ENCODE measurements at places on chromosomes 5 and 9. TPM values are rescaled to one million over a fixed set of nuclear protein-coding genes. Genes with fewer than 3 reads are reported as not detected.

Gene DPH7
- total RNA-seq, result 50.3 TPM

Gene LCN15
- total RNA-seq, result not detected

Gene GPR21
- total RNA-seq, result 0.88 TPM

Gene ZMYND19
- 88.2 TPM for total RNA-seq

Gene C5orf58
- not detected for total RNA-seq

Gene SPINK7
- not detected for total RNA-seq

Gene ENC1
- 3.2 TPM for total RNA-seq

Gene HMCN2
- total RNA-seq, result not detected

- H3K27ac ChIP-seq, result no peak overlapping the region
- DNase-seq, result no peak
- H3K4me1 ChIP-seq, result no peaks in the 10 kb centered on the region
- H3K36me3 ChIP-seq, result no peaks in the 10 kb centered on the region
- no peaks in the 10 kb centered on the region for H3K27me3 ChIP-seq
- no peak overlapping the region for H3K4me3 ChIP-seq
Observed at GRCh38 chr5:57839437-57840079, 356.9 kb upstream of the ACTBL2 start.

GRCh38 chr5:153636670-153637451, 146.4 kb downstream of the GRIA1 start:
- DNase-seq, result no peak
- no peaks in the 10 kb centered on the region for H3K36me3 ChIP-seq
- no peak overlapping the region for H3K27ac ChIP-seq

DNA sequence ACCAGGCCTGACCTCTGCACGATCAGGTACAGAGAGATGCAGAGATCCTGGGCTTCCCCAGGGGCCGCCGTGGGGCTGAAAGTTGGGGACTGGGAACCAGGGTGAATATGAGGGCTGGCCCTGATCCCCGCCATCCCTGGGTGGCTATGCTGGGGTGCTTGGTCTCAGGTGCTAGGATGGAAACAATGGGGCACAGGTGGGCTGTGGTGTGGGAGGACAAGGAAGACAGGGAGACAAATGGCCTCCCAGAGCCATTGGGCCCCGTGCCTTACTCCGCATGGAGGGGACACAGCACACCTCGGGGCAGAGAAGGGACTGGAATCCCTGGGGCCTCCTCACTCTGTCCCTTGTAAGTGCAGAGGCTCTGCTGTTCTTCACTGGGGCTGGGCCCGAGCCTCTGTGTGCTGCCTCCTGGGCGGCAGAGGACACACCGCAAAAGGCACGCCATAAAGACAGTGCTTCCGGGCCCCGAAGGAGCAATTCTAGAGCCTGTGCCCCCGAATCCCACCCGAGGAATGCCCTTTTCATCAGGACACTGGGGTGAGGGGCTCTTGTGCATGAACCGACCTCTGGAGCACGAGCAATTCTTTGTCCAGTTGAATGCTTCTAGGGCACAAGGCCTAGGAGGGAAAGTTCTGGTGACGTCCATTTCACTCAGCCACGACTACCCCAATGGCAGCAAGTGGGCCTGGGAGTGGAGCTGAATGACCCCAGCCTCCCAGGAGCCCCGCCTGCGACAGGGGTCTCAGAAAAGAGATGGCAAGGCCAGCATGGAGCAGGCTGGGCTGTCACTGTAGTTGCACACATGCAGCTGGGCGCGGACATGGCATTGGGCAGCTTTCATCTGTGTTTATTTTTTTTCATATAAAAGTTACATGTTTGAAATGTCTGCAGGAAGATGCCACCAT, 30.9 kb downstream of the PRRT1B start:
- peaks cover 32% of the 10 kb centered on the region for H3K36me3 ChIP-seq
- no peak overlapping the region for H3K27ac ChIP-seq
- H3K27me3 ChIP-seq, result no peaks in the 10 kb centered on the region
- DNase-seq, result no peak
- H3K4me3 ChIP-seq, result no peak overlapping the region

- no peak overlapping the region for H3K4me3 ChIP-seq
- no peaks in the 10 kb centered on the region for H3K27me3 ChIP-seq
- no peak overlapping the region for H3K27ac ChIP-seq
- no peaks in the 10 kb centered on the region for H3K4me1 ChIP-seq
- no peaks in the 10 kb centered on the region for H3K36me3 ChIP-seq
Observed at GRCh38 chr5:118956727-118957126, 31.6 kb downstream of the DTWD2 start.

DNA sequence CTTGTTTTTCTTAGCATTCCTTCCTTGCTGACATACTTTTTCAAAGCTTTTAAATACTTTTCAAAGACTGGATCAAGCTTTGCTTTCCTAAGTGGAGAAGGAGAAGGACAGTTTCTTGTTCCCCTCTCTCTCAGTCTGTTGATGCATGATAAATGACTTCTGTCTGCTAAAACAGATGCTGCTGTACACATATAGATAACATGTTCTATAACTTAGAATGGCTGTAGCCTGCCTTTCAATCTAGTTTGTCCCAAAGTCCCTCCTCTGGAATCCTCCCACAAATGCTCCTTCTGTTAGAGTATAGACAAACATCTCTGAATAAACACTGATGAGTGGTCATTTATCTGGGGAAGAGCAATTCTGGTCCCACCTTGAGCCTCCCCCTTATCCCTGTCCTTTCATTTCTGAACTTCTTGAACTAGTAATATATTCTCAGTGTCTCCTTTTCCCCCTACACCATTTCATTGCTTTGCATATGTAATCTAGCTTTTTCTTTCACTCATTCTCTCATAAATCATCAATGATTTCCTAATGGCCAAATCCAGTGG, 5.4 kb upstream of the HEMGN start:
- no peaks in the 10 kb centered on the region for H3K36me3 ChIP-seq
- H3K4me3 ChIP-seq, result no peak overlapping the region
- DNase-seq, result no peak
- H3K4me1 ChIP-seq, result peaks cover 7% of the 10 kb centered on the region
- no peak overlapping the region for H3K27ac ChIP-seq
- peaks cover 25% of the 10 kb centered on the region for H3K27me3 ChIP-seq

GRCh38 chr5:103646698-103647614, 84.4 kb upstream of the NUDT12 start:
- no peak overlapping the region for H3K4me3 ChIP-seq
- H3K36me3 ChIP-seq, result no peaks in the 10 kb centered on the region
- DNase-seq, result no peak
- no peaks in the 10 kb centered on the region for H3K27me3 ChIP-seq
- H3K27ac ChIP-seq, result no peak overlapping the region

DNA sequence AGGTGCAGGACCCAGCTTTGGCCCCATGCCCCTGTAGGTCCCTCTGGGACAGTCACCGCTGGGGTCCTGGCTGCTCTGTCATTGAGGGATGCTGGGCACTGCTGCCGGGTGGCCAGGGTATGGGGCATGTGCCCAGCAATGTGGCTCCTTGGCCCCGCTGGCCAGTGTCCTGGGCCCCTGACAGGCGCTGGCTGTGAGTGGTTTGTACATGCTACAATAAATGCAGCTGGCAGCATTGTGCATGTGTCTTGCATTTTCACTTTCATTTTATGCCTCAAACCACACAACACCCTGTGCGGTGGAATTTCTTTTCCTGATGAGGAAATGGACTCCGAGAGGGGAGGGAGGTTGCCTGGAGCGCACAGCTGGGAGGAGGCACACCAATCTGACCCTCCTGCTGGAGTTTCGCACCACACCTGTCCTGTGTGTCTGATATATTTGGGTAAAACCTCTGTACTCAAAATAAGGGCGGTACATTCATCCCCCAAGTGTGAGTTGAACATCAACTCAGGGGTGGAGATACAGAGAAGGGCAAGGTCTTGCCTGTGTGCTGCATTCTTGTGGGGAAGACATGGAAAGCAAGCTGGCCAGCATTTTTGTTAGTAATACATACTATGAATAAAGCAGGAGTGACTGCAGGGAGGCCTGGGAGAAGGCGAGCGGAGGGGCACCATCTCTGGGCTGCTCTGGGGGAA, 11.7 kb downstream of the TSPAN17 start:
- H3K27me3 ChIP-seq, result peaks cover 3% of the 10 kb centered on the region
- H3K4me1 ChIP-seq, result peaks cover 32% of the 10 kb centered on the region
- H3K27ac ChIP-seq, result no peak overlapping the region
- peak; percentile 36 for DNase-seq
- H3K4me3 ChIP-seq, result peak overlapping the region; percentile 24

DNA sequence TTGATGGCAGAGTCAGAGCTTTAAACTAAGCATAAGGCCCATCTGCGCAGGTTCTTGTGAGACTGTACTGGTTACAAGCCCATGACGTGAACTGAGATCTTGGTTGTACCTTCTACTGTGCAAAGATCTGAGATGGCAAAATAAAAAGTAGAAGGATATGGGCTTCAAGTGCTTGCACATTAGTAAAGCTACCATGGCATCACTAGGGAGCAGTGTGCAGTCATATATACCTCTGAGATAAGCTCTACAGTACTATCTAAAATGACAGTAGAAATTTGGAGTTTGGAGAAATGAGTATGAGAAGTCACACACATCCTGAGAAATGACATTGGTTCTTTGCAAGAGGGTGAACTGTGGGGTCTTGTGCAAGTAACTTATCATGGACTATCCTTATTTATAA, 408.2 kb upstream of the PRR16 start:
- no peak for DNase-seq
- H3K27ac ChIP-seq, result no peak overlapping the region
- H3K4me1 ChIP-seq, result no peaks in the 10 kb centered on the region
- no peaks in the 10 kb centered on the region for H3K27me3 ChIP-seq
- H3K4me3 ChIP-seq, result no peak overlapping the region

GRCh38 chr5:178282391-178282790, 49.8 kb upstream of the PHYKPL start:
- DNase-seq, result no peak
- no peak overlapping the region for H3K4me3 ChIP-seq
- H3K27ac ChIP-seq, result no peak overlapping the region

DNA sequence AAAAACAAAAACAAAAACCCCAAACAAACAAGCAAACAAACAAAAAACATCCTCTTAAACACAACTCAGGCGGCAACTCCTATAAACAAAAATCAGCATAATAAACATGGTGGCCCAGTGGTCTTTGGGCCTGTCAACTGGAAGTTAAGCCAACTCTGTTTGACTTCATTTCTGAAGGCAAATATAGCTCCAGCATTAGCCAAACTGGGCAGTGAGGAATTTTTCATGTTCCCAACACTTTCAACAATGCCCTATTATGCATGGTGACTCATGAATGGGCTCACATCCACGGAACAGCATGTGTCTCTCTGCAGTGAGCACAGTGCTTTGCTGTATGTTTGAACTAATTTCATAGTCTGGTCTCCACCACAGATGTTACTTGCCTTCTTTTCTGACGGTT, 143.9 kb upstream of the STC2 start:
- H3K36me3 ChIP-seq, result no peaks in the 10 kb centered on the region
- H3K4me1 ChIP-seq, result no peaks in the 10 kb centered on the region
- no peak overlapping the region for H3K27ac ChIP-seq

DNA sequence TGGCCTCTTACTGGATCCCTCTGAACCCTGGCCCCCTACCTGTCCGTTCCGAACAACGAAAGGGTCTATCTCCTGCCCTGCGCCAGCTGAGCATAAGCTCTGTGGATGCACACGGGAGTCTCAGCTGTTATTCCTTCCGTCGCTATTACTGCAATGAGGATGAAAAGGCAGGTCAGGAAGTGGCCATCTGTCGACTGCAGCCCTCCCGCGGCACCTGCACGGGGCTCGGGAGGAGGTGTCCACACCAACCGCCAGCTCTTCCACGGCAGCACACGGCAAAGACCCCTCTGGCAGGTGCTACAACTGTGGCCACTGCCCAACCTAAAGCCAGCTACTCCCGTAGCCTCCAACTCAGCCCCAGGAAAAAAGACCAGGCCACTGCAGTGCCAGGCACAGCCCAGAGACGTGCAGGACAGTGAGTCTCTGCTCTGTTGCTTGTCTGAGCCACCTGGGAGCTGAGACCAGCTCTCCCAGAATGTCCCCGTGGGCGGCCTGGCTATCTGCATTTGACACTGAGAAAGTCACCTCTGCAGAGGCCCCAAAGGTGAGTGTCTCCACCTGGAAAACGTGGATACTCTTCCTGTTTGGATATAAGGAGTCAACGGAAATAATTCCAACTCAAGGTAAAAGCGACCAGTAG, 19.1 kb downstream of the CAMSAP1 start:
- peaks cover 46% of the 10 kb centered on the region for H3K4me1 ChIP-seq
- no peak overlapping the region for H3K4me3 ChIP-seq
- no peak for DNase-seq

DNA sequence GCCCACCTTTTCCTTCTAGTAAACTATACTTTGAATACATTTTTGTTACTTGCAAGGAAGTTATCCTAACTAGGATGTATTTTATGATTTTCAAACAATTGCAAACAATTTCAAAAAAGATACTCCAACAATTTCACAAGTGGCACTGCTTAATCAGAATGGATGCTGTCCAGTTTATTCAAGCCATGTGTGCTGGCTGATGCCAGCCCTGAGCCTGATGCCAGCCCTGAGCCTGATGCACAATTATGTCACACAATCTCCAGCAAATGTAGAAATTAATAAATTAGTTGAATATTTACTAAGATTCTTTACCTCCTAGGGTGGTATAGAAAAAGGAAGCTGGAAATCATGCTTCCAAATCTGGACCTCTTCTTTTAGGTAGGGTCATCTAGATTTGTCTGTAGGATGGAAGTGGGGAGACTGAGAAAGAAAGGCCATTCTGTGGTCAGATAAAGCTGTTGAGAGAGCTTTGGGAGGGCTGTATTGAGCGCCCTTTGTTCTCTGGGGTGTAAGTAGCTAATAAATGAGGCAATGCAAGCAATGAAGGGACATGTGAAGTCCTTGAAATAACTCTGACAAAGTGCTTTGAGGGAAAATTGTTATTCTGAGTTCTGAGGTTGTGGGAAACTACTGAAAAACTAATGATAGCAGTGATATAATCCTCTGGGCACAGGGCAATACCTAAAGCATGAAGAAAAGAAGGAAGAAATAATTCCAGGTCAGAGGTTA, 5.8 kb upstream of the C6 start:
- no peaks in the 10 kb centered on the region for H3K27me3 ChIP-seq
- DNase-seq, result no peak
- no peaks in the 10 kb centered on the region for H3K36me3 ChIP-seq
- H3K4me1 ChIP-seq, result no peaks in the 10 kb centered on the region
- no peak overlapping the region for H3K27ac ChIP-seq

DNA sequence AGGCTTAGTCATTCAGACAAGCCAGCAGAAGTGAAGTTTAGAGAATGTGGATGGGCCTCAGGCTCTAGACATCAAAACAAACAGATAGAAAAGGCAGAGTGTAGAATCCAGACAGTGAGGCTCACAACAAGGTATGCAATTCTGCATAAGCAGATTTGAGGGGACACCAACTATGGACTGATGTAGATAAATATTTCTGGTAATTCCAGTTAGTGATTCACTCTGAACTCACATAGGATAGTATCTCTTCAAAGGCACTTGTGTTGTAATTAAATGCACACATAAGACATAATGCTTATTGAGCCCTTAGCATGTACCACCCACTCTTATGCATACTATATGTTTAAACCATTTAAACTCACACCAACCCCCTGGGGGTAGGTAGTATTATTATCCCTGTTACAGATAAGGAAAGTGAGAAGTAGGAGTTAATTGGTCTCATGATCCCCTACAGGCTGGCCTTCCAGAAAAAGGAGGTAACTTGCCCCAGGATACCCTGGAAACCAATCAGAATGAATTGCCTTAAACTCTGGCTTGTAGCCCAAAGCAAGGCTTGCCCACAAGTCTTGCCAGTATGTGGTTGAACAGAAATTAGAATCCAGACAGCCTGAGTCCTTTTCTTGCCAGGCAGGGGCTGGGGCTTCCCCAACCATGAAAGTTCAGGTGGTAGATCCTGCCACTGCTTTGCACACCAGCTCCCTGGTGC, 39.5 kb upstream of the HSPB3 start:
- DNase-seq, result no peak
- H3K4me3 ChIP-seq, result no peak overlapping the region
- H3K4me1 ChIP-seq, result no peaks in the 10 kb centered on the region

- H3K27ac ChIP-seq, result no peak overlapping the region
- H3K4me3 ChIP-seq, result no peak overlapping the region
- H3K36me3 ChIP-seq, result no peaks in the 10 kb centered on the region
- no peaks in the 10 kb centered on the region for H3K4me1 ChIP-seq
Observed at GRCh38 chr9:104278929-104279496, 184.9 kb downstream of the SMC2 start.

All from activated T-helper 1 cell treated with anti-CD3 and anti-CD28 coated beads, Interleukin-12 subunit alpha, Interleukin-12 subunit beta, Interleukin-2, Interleukin-4 antibody, amounts not matched to agents 30 ng/mL and 10 ng/mL and 1 ng/mL, durations not matched to agents 14 hours and 24 hours and 36 hours (primary cell).